ENCODE measurements at places on chromosomes 2 and 18.

GRCh38 chr2:79750321-79750720, 237.5 kb downstream of the CTNNA2 start:
- no peaks in the 10 kb centered on the region for H3K27me3 ChIP-seq
- H3K4me3 ChIP-seq, result no peak overlapping the region
- no peak for DNase-seq

DNA sequence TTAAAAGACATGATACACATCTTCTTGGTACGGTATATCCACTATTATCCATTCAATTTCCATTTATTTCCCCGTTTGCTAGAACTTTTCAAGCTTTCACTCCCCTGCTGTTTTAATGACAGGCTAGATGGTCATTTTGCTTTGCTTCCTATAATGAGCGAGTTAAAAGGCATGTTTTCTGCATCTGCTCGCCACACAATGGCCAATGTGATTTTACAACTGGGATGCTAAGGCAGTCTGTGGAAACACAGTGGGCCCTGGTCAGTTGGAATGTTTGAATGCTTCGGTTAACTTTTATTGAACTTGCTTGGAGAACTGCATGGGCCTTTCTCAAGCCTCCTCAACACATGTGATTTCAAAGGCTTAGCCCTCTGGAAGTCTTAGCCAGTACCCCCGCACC, 48.4 kb upstream of the TNP1 start:
- no peak overlapping the region for H3K27ac ChIP-seq
- no peaks in the 10 kb centered on the region for H3K36me3 ChIP-seq
- no peaks in the 10 kb centered on the region for H3K27me3 ChIP-seq
- H3K4me3 ChIP-seq, result no peak overlapping the region

GRCh38 chr2:46943881-46944798, 28.5 kb upstream of the MCFD2 start:
- H3K27ac ChIP-seq, result peak overlapping the region; percentile 99
- DNase-seq, result peak; percentile 68
- H3K4me1 ChIP-seq, result peaks cover 65% of the 10 kb centered on the region
- peak overlapping the region; percentile 98 for H3K4me3 ChIP-seq

DNA sequence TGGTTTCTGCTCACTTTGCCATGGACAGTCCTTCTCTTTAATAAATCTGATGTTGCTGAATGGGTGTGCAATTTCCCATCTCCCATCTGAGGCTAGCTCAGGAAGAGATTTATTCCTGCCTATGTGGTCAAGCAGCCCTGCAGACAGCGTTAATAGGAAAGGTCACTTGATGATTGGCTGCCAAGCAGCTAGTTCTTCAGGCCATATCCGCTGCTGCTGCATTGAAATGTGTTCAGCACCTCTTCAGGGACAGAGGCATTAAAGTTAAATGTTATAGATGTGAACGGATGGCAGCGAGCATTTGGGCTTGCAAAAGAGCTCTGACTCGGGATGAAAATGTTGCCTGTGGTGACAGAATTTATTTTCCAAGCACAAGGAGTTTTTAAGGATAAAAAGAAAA, 474.2 kb downstream of the PIK3C3 start:
- no peaks in the 10 kb centered on the region for H3K36me3 ChIP-seq
- H3K4me3 ChIP-seq, result no peak overlapping the region
- H3K4me1 ChIP-seq, result no peaks in the 10 kb centered on the region
- H3K27me3 ChIP-seq, result no peaks in the 10 kb centered on the region

DNA sequence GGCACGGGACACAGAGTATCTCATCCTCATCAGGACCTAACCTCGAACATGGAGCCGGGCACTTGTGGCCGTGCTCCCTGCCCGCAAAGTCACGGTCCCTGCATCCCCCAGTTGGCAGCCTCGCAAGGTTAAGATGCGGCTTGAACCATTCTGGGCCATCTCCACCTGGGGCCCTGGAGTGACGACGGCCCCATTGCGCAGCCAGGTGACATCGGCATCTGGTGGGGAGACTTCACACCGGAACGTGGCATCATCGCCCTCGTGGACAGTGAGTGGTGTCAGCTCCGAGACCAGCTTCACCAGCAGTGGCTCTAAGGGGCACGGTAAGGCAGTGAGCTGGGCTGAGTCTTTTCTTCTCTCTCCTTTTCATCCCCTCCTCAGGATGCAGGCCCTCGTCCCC, 12.6 kb downstream of the TMEM198 start:
- H3K4me1 ChIP-seq, result peaks cover 6% of the 10 kb centered on the region
- H3K27ac ChIP-seq, result no peak overlapping the region
- H3K36me3 ChIP-seq, result no peaks in the 10 kb centered on the region
- H3K27me3 ChIP-seq, result peaks cover 29% of the 10 kb centered on the region

GRCh38 chr2:101524806-101525430, 50.0 kb upstream of the RFX8 start:
- H3K4me1 ChIP-seq, result peaks cover 5% of the 10 kb centered on the region
- H3K27ac ChIP-seq, result no peak overlapping the region
- H3K27me3 ChIP-seq, result no peaks in the 10 kb centered on the region
- no peak overlapping the region for H3K4me3 ChIP-seq
- no peak for DNase-seq

DNA sequence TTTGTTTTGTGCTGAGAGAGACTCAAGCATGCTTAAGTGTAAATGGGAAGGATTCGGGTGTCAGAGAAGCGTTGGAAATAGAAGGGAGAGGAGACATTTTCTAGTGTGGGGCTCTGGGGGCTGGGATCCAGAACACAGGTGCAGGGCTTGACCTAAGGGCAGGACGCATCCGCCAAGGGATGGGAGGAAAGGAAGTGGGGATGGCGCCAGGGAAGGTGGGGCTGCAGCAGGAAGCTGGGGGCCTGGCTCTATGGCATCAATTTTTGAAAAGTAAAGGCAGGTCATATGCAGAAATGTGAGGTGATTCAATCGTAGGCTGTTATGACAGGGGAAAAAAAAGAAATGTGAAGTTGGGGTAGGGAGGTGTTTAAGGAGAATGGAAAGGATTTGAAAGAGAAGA, 143.2 kb upstream of the SERTAD2 start:
- H3K36me3 ChIP-seq, result no peaks in the 10 kb centered on the region
- H3K4me3 ChIP-seq, result no peak overlapping the region
- H3K27ac ChIP-seq, result no peak overlapping the region
- DNase-seq, result no peak
- H3K27me3 ChIP-seq, result peaks cover 2% of the 10 kb centered on the region
- no peaks in the 10 kb centered on the region for H3K4me1 ChIP-seq

- no peak for DNase-seq
- H3K27me3 ChIP-seq, result no peaks in the 10 kb centered on the region
Measured at GRCh38 chr2:85541753-85542457, 2.9 kb downstream of the MAT2A start.

DNA sequence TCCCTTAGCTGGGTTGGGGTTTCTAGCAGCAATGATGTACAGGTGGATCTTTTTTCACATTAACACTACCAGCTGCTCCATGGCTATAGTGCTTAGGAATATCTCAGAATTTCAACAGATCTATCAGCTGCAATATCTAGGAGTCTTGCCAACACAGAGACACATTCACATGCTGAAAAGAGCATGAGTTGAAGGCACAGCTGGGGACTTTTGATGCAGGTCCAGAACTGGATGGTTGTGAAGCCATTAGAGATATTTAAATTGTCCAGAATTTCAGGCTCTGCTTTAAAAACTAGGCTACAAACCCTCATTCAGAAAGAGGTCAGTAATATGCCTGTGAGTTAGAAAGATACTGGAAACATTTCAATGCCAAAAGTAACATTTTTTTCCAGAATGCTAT, 122.2 kb upstream of the CCDC195 start:
- H3K4me1 ChIP-seq, result no peaks in the 10 kb centered on the region
- no peak overlapping the region for H3K27ac ChIP-seq
- no peak for DNase-seq
- H3K36me3 ChIP-seq, result peaks cover 80% of the 10 kb centered on the region
- H3K4me3 ChIP-seq, result no peak overlapping the region
- no peaks in the 10 kb centered on the region for H3K27me3 ChIP-seq

DNA sequence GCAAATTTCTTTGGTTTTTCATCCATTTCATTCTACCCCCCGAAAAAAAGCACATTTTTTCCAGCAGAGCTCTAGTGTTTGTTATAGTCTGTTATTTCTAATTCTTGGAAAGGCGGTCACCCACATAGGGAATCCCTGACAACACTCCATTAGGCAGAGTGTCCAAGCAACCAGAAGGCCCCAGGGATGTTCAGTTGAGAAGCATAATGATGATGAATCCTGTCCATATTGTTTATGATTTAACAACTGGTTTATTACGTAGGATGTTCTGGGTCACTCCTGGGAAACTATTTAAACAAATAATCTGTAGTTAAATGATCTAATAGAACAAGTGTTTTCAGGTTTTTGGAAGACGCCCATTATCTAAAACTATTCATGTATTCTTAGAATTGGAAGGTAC, 388.7 kb downstream of the TNS1 start:
- no peaks in the 10 kb centered on the region for H3K27me3 ChIP-seq
- no peak overlapping the region for H3K4me3 ChIP-seq
- peaks cover 32% of the 10 kb centered on the region for H3K4me1 ChIP-seq
- H3K27ac ChIP-seq, result no peak overlapping the region
- no peak for DNase-seq

GRCh38 chr2:135037831-135038230, 9.4 kb downstream of the MAP3K19 start:
- no peak overlapping the region for H3K4me3 ChIP-seq
- no peaks in the 10 kb centered on the region for H3K36me3 ChIP-seq
- H3K27ac ChIP-seq, result no peak overlapping the region
- H3K4me1 ChIP-seq, result no peaks in the 10 kb centered on the region
- H3K27me3 ChIP-seq, result peaks cover 2% of the 10 kb centered on the region

DNA sequence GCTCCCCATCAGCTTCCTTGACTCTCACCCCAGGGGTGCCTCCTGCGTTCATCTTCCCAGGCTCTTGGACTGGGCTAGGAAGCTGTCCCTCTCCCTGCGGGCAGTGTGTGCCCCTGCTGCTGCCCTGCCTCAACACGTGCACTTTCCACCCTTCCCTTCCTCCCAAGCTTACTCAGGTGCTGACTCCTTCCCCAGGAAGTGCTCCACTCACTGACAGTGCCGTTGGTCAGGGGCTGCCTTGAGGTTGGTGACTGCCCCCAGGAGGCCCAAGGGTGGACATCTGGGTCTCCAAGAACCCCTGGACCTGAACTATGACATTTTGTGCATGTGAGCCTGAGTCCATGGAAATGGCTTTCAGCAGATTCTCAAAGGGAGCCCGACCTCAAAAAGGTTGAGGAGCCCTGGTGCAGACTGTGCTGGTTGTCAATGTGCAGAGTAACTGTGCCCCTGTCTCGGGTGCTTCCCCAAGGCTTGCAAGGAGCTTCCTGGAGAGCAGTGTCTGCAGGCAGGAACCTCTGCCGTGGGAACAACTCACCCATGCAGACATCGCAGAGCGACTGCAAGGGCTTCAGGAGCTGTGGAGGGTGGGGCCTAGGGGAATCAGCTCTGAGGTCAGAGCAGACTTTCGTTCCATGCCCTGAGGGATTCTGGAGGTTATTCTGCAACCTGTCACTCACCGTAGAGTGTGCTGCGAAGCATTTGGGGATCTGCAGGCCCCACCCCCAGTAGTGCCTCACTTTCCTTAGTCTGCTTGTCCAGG, 116.5 kb upstream of the MCFD2 start:
- H3K4me3 ChIP-seq, result no peak overlapping the region
- H3K27ac ChIP-seq, result no peak overlapping the region
- peaks cover 18% of the 10 kb centered on the region for H3K4me1 ChIP-seq
- no peaks in the 10 kb centered on the region for H3K27me3 ChIP-seq
- no peak for DNase-seq

GRCh38 chr2:167293172-167293781, 405.0 kb downstream of the XIRP2 start:
- peaks cover 14% of the 10 kb centered on the region for H3K4me1 ChIP-seq
- H3K4me3 ChIP-seq, result peak overlapping the region; percentile 57
- H3K27ac ChIP-seq, result no peak overlapping the region
- peaks cover 47% of the 10 kb centered on the region for H3K27me3 ChIP-seq

DNA sequence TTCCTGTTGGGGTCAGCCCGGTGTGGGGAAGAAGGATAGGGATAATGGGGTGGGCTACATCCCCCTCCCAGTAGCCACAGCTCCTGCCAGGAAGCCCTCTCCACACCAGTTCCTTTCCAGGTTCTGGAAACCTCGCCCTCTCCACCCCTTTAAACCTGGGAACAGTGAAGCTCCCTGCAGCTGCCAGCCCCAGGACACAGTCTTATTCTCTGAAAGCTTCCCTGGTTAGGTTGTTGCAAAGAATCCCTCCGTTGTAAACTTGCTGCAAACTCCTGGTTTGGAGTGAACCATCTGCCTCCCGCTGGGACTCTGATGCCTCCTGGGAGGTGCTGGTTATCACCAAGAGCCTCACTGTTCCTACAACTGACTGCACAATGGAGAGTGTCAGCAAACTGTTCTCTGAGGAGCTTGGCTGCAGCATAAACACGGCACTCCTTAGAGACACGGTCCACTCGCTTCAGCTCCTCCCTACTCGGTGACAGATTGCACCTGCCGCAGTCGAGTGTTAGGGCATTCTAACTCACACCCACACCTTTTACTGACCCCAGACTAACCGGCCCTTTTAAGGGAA, 261.8 kb upstream of the RAB6C start:
- no peak for DNase-seq
- H3K36me3 ChIP-seq, result no peaks in the 10 kb centered on the region
- peaks cover 10% of the 10 kb centered on the region for H3K27me3 ChIP-seq
- H3K27ac ChIP-seq, result no peak overlapping the region
- H3K4me3 ChIP-seq, result no peak overlapping the region
- H3K4me1 ChIP-seq, result no peaks in the 10 kb centered on the region

DNA sequence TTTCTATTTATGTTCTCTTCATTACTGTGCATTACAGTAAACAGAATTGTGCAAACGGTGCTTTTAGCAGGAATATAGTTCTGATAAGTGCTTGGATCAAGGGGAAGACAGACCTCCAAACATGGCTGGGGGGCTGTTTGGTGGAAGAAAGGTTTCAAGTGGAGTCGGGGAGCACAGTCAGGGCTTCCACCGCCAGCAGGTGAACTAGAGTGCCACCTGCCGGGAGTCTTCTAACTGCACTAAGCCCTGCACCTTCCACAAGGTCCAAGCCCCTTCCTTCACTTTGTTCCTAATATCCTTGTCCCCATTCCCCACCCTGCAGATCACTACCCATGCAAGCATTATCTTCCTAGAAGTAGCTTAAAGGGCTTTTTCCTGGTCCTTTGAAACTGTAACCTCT, 11.1 kb downstream of the ONECUT2 start:
- no peak overlapping the region for H3K27ac ChIP-seq
- H3K27me3 ChIP-seq, result peaks cover 66% of the 10 kb centered on the region
- no peak overlapping the region for H3K4me3 ChIP-seq
- H3K36me3 ChIP-seq, result peaks cover 2% of the 10 kb centered on the region
- peaks cover 4% of the 10 kb centered on the region for H3K4me1 ChIP-seq
- no peak for DNase-seq

- no peaks in the 10 kb centered on the region for H3K27me3 ChIP-seq
- H3K36me3 ChIP-seq, result no peaks in the 10 kb centered on the region
- no peak overlapping the region for H3K27ac ChIP-seq
- no peak for DNase-seq
- H3K4me1 ChIP-seq, result peaks cover 10% of the 10 kb centered on the region
- H3K4me3 ChIP-seq, result no peak overlapping the region
Measured at GRCh38 chr2:136104977-136105376, 13.0 kb downstream of the CXCR4 start.

Data from activated naive CD8-positive, alpha-beta T cell treated with anti-CD3 and anti-CD28 coated beads, Interleukin-2, amount 50 U/mL, for 24 hours (primary cell).